ENCODE measurements at places on chromosomes 5 and 9.

GRCh38 chr9:115986508-115986907, 167.1 kb upstream of the PAPPA start:
- no peak for DNase-seq

- no peak for DNase-seq
These were observed 24.7 kb upstream of the TJP2 start for GRCh38 chr9:69149321-69149807.

DNA sequence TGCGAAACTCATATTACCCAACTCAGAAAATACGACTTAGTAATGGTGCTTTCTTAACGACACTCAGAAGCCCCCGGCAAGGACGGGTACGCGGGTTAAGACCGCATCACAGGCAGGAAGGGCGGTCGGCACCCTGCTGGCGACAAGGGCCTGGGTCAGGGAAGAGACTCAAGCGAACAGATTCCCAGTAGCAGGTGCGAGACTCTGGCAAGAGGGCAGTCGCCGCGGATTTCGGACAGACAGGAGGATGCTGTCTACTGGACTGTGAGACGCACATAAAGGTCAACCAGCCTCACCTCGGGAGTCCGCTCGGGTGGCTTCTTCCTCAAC, 398 bp downstream of the RAPGEF6 start:
- peak; percentile 46 for DNase-seq

DNA sequence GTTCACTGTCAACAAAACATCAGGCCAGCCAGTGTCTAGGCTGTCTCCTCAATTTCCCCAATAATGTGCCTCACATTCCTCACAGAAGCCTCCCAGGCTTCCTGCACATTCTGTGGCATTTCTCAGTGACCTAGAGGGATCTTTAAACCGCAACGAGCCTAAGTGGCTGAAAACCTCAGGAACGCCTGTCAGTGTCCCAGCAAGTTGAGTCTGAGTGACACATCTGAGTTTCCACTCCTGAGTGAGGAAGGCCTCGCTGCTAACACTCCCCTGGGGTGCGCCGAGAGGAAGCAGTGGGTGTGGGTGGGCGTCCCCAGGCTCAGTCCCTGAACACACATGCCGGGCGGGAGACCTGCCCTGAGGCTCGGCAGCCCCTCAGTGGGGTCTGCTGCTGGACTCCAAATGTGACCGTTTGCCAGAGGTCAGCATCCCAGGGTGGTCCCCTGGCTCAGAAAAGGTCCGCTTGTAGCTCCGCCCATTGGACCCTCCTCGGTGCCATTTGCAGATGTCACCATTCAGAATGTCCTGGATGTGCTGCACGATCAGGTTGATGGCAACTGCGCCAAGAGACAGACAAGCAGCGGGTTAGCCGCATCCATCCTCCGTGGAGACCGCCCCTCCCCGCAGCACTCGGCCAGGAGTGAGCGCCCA, 6.3 kb downstream of the UCK1 start:
- DNase-seq, result no peak

DNA sequence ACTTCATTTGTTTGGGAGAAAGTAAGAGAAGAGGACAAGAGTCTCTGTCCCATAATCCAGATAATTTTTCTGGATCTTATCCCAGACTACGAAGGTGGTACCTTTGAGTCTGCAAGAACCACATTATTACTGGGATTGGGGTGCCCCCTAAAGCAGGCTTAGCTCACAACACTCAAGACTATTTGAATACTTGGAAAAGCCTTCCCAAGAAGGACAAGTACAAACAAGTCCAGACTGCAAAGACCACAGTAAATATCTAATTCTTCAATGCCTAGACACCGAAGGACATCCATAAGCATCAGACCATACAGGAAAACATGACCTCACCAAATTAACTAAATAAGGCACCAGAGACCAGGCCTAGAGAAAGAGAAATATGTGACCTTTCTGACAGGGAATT, 40.2 kb upstream of the TMED7 start:
- no peak for DNase-seq

DNA sequence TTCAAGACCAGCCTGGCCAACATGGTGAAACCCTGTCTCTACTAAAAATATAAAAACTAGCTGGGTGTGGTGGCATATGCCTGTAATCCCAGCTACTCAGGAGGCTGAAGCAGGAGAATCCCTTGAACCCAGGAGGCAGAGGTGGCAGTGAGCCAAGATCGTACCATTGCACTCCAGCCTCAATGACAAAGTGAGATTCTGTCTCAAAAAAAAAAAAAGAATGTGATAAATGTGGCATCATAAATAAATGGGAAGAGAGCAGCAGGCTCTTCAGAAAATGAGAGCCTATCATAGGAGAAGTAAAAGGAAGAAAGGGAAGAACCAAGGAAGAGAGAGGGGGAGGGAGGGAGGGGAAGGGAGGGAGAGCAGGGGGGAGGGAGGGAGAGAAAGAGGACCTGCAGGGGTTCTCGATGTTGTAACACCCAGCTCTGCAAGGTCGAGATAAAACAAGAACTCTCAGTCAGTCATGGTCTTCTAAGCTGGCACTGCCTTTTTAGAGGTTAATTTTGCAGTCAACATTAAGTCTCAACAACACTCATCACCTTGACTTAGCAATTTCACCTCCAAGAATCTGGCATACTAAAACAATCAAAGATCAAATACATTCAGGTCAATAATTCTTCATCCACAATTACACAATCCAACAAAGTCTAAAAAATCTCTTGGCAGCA, 68.7 kb upstream of the SIMC1 start:
- DNase-seq, result no peak
